ENCODE measurements at places on chromosomes 4 and X.

DNA sequence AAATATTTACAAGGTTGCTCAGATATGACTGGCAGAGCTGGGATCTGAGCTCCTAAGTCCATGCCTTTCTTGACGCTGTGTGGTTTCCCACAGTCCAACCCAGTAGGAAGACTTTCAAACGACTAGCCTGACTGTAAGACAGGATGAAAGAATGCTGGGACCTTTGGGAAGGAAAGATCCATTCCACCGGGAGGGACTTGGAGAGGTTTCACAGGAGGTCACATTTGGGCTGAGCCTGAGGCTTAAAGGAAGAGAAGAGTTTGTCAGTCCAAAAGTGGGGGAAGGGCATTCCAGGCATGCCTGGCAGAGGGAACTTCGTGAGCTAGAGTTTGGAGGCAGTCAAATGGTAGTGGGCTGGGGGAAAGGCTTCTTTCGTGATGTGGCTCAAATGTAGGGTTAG is 1.5 kb downstream of the STARD8 start:
- DNase-seq: no peak

DNA sequence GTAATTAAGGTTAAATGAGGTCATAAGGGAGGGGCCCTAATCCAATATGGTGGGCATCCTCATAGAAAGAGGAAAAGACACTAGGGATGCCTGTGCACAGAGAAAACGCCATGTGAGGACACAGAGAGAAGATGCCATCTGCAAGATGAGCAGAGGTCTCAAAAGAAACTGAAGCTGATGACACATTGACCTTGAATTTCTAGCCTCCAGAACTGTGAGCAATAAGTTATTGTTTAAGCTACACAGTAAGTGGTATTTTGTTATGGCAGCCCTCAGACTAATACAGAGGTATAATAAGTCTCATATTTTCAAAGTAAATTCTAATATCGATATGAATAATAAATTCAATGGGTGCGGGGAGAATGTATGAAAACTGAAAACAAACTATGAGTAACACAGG is 169.9 kb downstream of the UGT8 start:
- no peak for DNase-seq

GRCh38 chr4:25756503-25756902 is 100.9 kb downstream of the SLC34A2 start:
- DNase-seq: no peak

DNA sequence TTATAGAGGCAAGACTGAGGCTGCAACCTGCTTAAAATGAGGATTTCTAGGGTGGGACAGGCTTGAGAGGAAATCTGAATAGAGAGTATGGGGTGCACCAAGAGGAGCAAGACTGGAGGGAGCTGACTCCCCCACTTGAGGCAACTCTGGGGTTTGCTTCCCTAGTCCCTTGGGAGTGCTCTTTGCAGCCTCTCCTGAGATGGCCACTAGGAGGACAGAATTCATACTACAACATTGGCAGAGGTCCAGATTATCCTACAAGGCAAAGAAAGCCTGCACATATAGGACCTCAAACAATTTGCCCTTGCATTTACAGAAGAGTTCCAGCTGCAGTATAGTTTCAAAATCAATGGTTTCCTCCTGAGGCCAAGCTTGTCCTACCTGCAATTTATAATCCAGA is 830.9 kb downstream of the TECRL start:
- DNase-seq: no peak

GRCh38 chr4:187478292-187479140 is 517.1 kb upstream of the ZFP42 start:
- peak; percentile 98 for DNase-seq

DNA sequence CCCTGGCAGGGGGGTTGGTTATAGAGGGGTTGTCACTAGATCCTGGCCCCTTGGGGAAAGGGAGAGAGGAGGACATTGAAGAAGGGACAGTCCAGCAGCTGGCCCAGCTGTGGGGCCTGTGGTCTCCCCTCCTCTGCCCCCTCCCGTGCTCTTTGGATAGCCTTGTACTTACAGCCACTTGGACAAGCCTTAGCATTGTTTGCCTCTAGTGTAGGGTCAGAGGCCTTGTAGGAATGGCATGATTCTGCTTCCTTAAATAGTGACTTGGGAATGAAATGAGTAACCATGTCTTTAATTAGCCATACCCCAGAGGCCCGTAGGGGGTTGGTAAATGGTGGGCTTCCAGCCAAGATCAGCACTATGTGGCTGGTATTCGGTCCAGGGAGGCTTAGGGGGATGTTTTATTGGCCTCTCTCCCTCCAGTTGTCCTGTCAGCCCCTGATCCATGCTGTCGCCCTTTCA is 230.6 kb downstream of the PTTG2 start:
- DNase-seq: peak; percentile 94

DNA sequence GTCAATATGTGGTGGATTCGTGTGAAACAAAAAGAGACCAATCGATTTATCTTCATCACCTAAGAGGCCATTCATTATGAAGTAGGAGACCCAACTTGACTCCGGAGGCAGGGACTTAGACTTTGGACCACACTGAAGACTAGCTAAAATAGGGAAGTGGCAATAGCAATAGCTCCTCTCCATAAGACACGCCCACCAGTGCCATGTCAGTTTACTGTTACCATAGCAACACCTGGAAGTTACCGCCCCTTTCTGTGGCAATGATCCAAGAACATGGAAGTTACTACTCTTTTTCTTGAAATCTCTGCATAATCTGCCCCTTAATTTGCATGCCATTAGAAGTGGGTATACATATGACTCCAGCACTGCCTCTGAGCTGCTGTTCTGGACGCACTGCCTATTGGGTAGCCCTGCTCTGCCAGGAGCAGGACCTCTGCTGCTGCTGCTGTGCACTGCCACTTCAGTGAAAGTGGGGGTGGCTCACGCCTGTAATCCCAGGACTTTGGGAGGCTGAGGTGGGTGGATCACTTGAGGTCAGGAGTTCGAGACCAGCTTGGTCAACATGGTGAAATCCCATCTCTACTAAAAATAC is 163.2 kb downstream of the PRKX start:
- DNase-seq: no peak

DNA sequence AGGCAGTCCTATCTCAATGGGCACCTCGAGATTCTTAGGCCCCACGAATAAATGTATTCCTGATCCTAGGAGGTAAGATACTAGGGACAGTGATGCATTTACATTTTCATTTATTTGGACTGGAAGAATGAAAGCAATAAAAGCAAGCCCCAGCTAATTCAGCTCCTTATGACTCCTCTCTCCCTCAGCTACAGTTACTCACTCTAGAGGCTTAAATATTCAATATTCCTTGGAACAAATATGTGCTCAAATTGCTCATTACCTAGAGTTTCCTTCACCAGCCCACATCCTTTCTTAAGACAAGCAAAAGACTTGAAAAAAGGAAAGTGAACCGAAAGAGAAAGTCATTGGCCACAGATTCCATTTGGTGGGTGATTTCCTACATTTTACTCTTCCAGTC is 13.9 kb downstream of the PAGE2 start:
- DNase-seq: no peak

DNA sequence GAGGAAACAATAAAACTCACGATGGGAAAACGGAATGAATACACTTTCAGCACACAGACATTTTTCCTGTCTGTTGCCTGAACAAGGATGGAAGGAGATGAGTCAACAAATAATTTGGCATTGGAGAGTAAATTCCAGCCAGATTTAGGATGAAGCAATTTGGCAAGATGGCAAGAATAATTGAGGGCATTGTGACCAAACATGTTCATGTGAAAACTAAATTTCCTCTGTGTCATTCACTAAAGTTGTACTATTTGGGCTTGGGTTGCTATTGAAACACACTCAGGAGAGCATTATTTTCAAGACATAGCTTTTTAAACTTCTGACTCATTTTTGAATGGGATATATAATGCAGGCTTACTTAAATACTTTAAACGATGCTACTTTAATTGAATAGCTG is 1614.4 kb downstream of the PCDH19 start:
- DNase-seq: peak; percentile 27

- DNase-seq: no peak
Observed at GRCh38 chrX:135431886-135432285, 10.1 kb downstream of the SMIM10L2A start.

DNA sequence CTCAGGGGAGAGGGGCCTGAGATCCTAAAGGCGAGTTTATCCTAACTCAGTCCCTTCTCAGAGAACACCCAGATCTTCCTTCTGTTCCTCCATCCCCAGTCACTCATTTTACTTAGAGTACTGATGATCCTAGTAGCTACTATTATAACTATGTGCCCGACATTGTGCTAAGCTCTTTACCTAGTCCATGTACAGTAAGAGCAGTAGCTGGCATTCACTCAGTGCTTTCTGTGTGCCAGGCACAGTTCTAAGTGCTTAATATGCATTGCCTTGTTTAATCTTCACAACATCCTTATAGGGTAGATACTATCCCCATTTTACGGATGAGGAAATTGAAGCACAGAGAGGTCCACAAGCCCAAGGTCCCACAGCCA is 58.3 kb downstream of the FRMPD3 start:
- DNase-seq: no peak

DNA sequence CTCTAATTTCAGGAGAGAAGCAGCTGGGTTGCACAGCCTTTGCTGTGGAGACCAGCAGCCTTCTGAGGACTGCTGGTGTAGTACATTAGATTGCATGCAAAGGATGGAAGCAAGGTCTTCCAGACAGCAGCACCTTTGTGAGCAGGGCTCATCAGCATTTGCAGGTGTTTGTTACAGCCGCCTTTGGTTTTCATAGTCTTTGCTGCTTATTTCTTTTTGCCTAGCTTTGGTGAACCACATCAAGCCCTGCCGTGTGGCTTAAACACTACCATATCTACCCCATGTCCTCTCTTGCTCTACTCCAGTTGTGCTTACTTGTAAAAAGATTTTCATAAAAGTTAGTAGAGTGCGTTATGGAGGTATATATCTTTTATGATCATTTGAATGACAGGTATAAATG is 57.5 kb downstream of the MTM1 start:
- DNase-seq: no peak

GRCh38 chrX:113548308-113549015 is 707.8 kb upstream of the AMOT start:
- no peak for DNase-seq

- no peak for DNase-seq
Observed at GRCh38 chr4:156472624-156473023, 499.0 kb downstream of the PDGFC start.

DNA sequence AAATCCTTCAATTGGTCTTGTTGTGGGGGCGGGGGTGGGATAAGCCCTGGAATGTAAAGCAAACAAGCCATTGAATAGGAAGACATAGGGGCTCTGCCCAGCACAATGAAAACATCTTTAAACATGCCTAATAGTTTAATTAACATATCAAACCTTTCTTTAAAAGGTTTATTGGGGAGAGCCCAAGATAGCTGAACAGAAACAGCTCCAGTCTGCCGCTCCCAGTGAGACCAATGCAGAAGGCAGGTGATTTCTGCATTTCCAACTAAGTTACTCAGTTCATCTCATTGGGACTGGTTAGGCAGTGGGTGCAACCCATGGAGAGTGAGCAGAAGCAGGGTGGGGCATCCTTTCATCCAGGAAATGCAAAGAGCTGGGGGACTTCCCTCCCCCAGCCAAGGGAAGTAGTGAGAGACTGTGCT is 327.2 kb upstream of the CNKSR2 start:
- no peak for DNase-seq

GRCh38 chrX:19204636-19205035 is 82.4 kb upstream of the ADGRG2 start:
- no peak for DNase-seq

GRCh38 chrX:139049465-139049864 is 337.9 kb upstream of the FGF13 start:
- DNase-seq: no peak

GRCh38 chr4:24932515-24933225 is 19.8 kb upstream of the CCDC149 start:
- peak; percentile 75 for DNase-seq

DNA sequence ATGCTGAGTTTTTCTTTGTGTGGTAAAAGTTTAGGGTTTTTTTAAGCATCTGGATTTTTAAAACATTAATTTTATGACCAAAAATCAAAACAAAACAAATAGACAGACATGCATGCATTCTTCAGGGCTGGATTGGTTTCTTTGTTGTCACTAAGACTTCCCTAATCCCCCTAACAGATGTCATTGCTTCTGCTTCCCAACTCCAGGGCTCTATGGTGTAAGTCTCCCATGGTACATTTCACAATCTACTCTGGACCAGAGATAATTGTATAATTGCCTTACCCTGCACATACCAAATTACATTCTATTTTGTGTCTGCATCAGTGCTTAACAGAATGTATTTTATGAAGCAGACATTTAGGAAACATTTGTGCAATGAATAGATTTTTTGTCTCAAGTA is 529.1 kb upstream of the SMIM31 start:
- DNase-seq: no peak

DNA sequence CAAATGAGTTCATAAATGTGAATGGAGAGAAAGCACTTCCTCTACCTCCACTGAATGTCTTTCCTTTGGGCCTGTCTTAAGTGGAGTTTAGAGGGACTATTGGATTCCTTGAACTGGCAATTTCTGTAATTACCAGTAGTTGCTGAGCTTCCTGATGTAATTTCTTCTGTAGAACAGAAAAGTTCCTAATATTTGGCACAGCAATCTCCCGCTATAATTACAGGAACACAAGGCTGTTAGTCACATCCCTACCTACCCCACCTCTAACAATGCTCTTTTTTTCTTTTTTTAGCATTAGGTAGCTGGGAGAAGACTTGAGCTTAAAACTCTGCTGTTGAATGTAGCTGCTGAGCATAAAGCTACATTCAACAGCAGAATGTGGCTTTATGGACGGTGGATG is 24.8 kb upstream of the RBPJ start:
- no peak for DNase-seq

DNA sequence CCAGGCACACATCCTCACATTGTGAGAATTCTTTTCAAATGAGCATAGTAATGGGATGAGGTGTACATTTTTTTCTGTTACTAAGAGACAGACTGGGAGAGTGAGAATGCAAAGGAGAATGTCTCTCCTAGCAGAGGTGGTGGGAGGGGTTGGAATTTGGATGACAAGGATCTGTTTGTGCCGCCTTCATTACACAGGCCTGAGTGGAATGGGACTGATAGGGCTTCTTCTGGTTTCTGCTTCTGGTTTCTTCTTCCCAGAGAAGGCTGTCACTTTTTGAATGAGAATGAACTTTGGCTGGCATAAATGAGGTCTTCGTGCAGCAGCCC is 55.4 kb downstream of the C4orf51 start:
- DNase-seq: peak; percentile 99
